ENCODE measurements at places on chromosomes 5 and 9.

DNA sequence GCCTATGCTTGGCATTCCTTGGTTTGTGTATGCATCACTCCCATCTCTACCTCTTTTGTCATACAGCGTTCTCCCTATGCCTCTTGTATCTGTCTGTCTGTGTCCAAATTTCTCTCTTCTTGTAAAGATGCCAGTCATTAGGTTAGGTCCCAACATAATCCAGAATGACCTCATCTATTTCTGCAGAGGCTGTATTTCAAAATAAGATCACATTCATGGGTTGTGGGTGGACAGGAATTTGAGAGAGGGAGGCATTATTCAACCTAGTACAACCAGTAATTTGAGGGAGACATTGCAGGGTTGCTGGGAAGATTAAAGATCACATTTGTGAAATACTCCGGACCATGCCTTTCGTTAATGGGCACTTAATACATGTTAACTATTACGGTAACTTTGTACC, 155.0 kb downstream of the MAN2A1 start:
- DNase-seq, result no peak

- DNase-seq, result peak; percentile 51
These were observed 470 bp downstream of the BAG1 start for GRCh38 chr9:33264003-33264472.

DNA sequence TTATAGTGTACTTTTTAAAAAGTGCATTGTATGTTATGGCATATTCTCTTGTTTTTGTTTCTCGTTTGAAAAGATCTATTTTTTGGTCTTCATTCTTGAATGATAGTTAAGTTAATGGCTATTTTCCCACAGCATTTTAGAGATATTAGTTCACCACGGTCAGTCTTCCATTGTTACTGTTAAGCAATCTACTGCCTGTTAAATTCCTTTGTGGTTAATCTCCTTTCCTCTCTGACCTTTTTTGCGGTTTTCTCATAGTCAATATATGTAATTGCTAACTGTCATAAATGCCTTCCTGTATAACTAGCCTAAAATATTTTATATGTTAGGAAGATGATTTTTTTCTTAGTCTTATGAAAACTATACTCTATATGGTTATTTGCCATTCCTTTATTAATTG, 250.8 kb upstream of the FBXL7 start:
- DNase-seq, result no peak

DNA sequence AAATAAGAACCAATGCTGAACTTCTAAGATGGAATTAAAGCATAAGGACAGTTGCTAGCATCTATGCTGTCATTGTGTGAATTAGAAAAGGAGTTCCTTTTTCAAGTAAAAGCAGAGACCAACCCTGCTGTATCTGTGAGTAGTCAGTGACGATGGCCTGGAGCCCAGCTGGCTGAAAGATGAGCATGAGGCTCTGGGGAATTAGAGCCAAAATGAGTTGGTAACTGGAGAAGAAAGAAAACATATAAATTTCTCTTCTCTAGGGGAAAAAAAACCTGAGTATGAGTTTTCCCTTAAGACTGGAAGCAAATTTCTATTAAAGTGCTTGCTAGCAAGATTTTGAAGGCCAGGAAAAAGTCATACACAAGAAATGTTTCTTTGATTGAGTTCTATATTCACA, 1.6 kb upstream of the SPZ1 start:
- no peak for DNase-seq

DNA sequence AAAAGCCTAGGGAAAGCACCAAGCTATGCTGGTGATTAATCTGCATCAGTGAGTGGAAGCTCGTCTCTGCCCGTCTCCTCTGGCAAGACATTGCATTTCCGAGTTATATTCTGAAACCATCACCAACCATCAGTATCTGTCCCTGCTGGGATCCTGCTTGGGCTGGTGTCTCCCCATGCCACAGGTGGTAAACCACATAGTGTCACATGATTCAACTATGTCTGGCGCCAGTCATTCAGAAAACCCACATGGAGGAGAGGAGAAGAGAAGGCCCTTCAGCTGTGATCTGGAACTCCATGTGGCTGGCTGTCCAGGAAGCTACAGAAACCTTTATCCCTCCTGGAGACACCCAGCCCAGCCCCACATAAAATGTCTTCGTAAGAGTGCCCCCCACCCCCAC, 4.8 kb downstream of the IL9 start:
- DNase-seq, result no peak

GRCh38 chr5:83644301-83644700, 76.4 kb downstream of the HAPLN1 start:
- no peak for DNase-seq

GRCh38 chr5:144313147-144313726, 142.6 kb downstream of the KCTD16 start:
- no peak for DNase-seq
